ENCODE measurements at places on chromosomes 16 and 17. TPM values are rescaled to one million over a fixed set of nuclear protein-coding genes. Genes with fewer than 3 reads are reported as not detected.

TBC1D3H gene
- not detected for total RNA-seq

SMIM36 gene
- not detected for total RNA-seq

MMP28 gene
- 45.9 TPM for total RNA-seq

CHST6 gene
- not detected for total RNA-seq

RILP gene
- 55.9 TPM for total RNA-seq

PYDC1 gene
- total RNA-seq: not detected

FN3K gene
- 35.8 TPM for total RNA-seq

CDH1 gene
- total RNA-seq: 0.98 TPM

TNFRSF13B gene
- total RNA-seq: not detected

ABCA9 gene
- 106 TPM for total RNA-seq

WNT9B gene
- total RNA-seq: 0.51 TPM

CEMP1 gene
- total RNA-seq: not detected

MIS12 gene
- total RNA-seq: 8.7 TPM

DNAH9 gene
- total RNA-seq: 4.4 TPM

SLC16A3 gene
- total RNA-seq: 22.2 TPM

NHERF2 gene
- 31.0 TPM for total RNA-seq

FAAP100 gene
- 11.7 TPM for total RNA-seq

GINS2 gene
- total RNA-seq: not detected

RAMP2 gene
- total RNA-seq: 140 TPM

TMEM106A gene
- total RNA-seq: 15.3 TPM

All from subcutaneous adipose tissue (tissue), 4 donors.